ENCODE measurements at places on chromosomes 2 and 18.

DNA sequence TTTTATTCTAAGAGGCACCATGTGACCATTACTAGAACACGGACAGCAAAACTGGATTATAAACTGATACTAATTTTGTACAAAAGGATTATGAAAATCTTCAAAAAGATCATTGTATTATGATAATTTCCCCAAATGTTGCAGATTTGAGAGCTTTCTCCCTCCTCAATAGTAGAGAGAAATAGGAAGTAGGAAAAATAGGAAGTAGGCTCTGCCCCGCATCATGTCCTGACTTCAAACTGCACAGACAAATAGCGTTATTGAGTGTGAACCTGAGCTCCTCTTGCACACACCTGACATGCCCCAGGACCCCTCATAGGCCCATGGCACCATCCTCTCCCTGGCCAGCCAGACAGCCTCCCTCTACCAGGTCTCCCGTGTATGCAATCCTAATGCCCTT is 25.4 kb downstream of the CHRNA1 start:
- no peak for DNase-seq
- H3K4me1 ChIP-seq = no peaks in the 10 kb centered on the region
- no peaks in the 10 kb centered on the region for H3K36me3 ChIP-seq
- H3K4me3 ChIP-seq = no peak overlapping the region
- no peaks in the 10 kb centered on the region for H3K27me3 ChIP-seq

DNA sequence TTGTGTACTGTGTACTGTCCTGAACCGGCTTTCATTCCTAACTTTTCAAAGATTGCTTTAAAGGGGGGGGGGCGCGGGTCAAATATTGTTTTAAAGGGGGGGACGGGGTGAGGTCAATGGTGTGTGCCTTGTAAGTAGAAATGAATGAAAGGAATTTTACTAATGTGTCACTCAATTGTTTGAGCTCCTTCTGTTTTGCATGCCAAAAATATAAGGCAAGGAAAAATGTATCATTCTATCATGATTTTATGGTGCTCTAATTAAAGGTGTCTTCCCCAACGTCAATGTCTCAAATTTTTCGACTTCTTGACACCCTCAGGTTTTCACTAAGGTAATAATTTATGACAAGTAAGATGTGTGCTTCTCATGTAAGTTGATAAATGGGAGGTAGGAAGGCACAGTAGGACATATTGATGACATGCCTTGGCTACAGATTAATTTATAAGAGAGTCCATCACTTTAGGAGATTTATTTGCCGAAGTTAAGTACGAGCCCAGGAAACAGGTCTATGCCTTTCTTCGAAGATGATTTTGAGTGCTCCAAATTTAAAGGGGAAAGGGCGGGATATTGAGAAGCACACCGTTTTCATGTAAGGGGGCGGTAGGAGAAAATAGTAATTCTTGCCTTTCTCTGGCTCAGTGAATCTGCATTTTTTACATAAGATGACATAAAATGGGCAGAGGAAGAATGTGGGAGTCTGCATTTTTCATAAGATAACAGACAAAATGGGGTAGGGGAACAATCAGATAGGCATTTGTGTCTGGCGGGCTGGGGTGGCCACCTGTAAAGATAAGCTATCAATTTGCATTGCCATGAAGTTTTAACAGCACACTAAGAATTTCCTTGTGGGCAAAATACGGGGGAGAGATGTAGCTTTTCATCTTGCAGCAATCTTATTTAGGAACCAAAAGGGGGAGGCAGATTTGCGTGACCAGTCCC is 1.2 kb upstream of the TRAPPC8 start:
- no peak for DNase-seq
- H3K27ac ChIP-seq = peak overlapping the region; percentile 80
- H3K4me3 ChIP-seq = peak overlapping the region; percentile 64
- no peaks in the 10 kb centered on the region for H3K27me3 ChIP-seq
- H3K4me1 ChIP-seq = peaks cover 11% of the 10 kb centered on the region

DNA sequence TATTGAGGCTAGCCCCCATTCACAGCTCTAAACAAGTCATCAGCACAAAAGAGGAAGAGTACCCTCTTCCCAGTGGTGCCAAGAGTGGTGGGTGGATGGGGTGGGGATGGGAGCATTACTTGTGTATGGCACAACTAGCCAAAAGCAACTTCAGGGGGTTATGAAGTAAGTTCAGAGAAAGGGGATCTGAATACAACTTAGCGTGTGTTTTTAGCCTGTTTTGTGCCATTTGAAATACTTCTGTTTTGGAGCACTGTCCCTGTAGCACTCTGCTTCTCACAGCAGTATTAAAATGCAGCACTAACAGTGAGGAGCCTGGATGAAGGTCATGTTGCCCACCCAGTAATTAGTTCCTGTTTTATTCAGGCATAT is 113.5 kb downstream of the CRIM1 start:
- H3K36me3 ChIP-seq = peaks cover 25% of the 10 kb centered on the region
- no peaks in the 10 kb centered on the region for H3K27me3 ChIP-seq
- H3K4me3 ChIP-seq = no peak overlapping the region
- DNase-seq = no peak
- H3K4me1 ChIP-seq = no peaks in the 10 kb centered on the region

DNA sequence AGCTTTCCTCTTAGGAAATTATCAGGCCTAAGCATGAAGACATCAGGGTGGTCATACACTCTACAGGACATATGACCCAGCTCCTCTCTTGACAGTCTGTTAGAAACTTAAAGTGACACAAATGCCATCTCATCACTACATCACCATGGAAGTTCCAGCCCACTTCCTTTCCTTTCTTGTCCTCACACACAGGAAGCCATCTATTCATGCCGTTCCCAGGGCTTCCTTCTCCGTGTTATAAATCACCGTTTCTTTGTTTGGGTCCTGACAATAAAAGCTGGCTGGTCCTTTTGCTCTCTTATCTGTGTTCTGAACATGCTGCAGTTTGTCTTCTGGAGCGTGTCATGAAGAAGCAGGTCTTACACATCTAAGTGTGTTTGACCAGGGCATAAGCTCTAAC is 692.1 kb upstream of the CELF4 start:
- H3K36me3 ChIP-seq = no peaks in the 10 kb centered on the region
- no peaks in the 10 kb centered on the region for H3K4me1 ChIP-seq

- no peak for DNase-seq
- H3K4me3 ChIP-seq = no peak overlapping the region
- no peaks in the 10 kb centered on the region for H3K27me3 ChIP-seq
Observed at GRCh38 chr2:146130290-146130689, 1610.4 kb upstream of the ZEB2 start.

- no peak overlapping the region for H3K27ac ChIP-seq
- H3K27me3 ChIP-seq = no peaks in the 10 kb centered on the region
- H3K4me3 ChIP-seq = no peak overlapping the region
- no peak for DNase-seq
- H3K4me1 ChIP-seq = peaks cover 1% of the 10 kb centered on the region
Observed at GRCh38 chr2:223096235-223096970, 44.4 kb downstream of the KCNE4 start.

GRCh38 chr18:3789525-3789924 is 339.6 kb downstream of the TGIF1 start:
- H3K4me1 ChIP-seq = peaks cover 31% of the 10 kb centered on the region
- H3K36me3 ChIP-seq = no peaks in the 10 kb centered on the region
- no peak overlapping the region for H3K27ac ChIP-seq
- no peak overlapping the region for H3K4me3 ChIP-seq

DNA sequence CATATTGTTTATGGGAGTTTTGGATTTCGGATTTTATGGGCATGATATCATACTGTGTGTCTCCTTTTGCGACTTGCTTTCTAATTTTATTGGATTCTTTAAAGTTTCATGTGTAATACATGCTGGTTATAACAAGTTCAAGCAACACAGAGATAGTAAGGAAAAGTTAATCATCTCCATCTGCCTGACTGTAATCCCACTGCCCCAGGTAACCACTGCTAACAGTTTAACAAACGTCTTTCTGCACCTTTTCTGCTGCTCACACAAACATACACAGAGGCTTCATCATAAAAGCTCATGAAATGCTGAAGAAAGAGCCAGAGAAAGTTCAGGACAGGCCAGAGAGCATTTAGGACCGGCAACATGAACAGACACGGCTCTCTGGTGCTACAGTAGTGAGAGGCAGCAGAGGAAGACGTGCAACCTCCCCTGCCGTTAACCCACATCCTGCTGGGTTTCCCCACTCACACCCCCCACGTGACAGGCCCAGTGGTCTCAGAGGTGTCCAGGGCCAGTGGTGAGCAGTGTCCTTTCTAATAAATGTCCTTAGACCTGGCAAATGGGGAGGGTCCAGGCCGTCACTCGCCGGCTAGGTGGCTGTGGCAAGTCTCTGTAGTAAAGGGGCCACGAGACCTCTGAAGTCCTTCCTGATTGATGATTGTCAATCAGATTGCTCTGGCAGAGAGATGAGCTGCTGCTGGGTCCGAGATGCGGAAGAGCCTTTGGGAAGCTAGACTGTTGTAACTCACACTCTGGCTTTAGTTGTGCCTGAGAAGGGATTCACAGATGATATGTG is 43.0 kb upstream of the SLC1A4 start:
- no peaks in the 10 kb centered on the region for H3K36me3 ChIP-seq
- peaks cover 11% of the 10 kb centered on the region for H3K4me1 ChIP-seq
- no peak for DNase-seq
- no peak overlapping the region for H3K4me3 ChIP-seq

DNA sequence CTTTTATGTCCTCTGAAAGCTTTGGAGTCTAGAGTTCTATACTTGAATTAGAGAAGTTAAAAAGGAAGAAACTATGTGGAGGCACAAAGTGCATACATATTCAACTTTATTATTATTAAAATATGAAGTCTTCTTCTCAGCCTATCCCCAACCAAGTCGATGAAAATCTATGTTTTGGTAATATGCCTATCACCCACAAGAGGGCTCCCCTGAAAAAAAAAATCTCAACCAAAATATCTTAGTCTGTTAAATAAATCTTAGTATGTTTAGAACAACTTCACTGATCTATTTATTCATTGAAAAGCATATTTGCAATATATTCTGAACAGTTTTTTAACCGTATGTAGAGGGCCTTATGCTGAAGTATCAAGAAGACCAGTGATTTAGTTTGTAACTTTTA is 804.5 kb downstream of the TDRD15 start:
- no peak overlapping the region for H3K27ac ChIP-seq
- no peak overlapping the region for H3K4me3 ChIP-seq
- no peaks in the 10 kb centered on the region for H3K36me3 ChIP-seq
- no peaks in the 10 kb centered on the region for H3K4me1 ChIP-seq
- H3K27me3 ChIP-seq = no peaks in the 10 kb centered on the region
- no peak for DNase-seq

DNA sequence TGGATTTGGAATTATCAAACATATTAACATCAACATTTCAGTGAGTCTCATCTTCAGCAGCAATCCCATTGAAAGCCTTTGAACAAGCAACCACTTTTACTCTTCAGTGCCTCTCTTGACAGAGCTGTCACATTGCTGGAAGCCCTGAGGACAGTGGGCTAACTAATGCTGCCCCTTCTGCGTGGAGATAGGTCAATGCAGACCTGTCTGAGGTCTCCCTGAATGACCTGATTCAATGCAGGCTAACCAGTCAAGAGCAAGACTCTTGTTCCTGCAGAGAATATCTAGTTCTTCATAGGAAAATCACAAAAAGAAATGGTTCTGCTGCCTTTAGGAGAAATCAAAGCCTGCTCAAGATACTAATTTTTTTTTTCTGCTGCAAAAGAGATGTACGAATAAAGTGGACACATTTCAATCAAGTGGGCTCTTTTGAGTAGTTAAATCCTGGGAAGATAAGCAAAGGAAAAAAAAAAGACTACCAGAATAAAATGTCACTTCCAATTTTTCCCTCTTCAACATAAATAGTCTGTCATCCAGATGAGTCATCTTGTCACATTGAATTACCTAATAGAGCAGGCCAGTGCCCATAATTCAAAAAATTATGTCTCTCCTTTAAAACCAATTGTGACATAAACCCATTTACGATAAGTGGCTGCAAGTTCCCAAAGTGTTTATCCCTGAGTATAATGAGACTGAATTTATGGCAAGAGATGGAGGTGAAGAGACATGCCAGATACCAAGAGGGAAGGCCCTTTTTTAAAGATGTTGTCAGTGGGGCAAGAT is 1269.0 kb upstream of the DDX18 start:
- H3K36me3 ChIP-seq = no peaks in the 10 kb centered on the region
- H3K27me3 ChIP-seq = no peaks in the 10 kb centered on the region
- DNase-seq = no peak
- H3K4me3 ChIP-seq = no peak overlapping the region
- H3K4me1 ChIP-seq = no peaks in the 10 kb centered on the region
- no peak overlapping the region for H3K27ac ChIP-seq

GRCh38 chr2:236352761-236353593 is 88.8 kb upstream of the ASB18 start:
- no peaks in the 10 kb centered on the region for H3K36me3 ChIP-seq
- no peak overlapping the region for H3K27ac ChIP-seq
- no peak for DNase-seq
- H3K4me3 ChIP-seq = no peak overlapping the region
- H3K4me1 ChIP-seq = no peaks in the 10 kb centered on the region

DNA sequence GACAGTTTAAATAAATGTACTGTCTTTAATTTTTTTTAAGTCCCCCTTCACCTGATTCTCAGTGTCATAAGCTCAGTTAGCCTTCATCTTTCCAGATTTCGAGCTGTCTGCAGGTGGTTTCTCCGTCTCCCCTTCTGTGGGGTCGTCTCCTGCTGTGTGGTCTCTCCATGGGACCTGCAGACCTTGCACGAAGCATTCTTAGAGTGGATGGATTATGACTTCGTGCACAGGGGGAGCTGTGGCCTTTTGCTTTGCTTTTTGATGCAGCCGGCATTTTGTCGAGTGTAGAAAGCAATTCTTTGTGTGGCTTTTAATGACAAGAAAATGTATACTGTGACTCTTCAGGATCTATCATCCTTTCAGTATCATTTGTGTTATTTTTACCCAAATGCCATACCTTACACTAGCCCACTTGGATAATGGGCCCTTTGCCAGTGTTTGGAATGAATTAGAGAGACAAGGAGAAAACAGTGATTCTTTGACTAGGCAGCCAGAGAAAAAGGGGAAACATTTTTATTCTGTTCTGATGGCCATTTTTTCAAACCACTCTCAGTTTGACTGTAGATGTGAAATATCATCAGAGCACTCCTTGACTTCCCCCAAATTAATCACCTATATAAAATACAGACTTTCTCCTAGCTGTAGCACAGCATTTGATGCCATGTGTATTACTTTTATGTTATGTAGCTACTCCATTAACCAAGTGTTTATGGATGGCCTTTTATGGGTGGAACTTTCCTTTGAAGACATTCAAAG is 54.3 kb downstream of the ITGA6 start:
- H3K4me3 ChIP-seq = no peak overlapping the region
- H3K36me3 ChIP-seq = peaks cover 41% of the 10 kb centered on the region
- no peak overlapping the region for H3K27ac ChIP-seq
- H3K27me3 ChIP-seq = no peaks in the 10 kb centered on the region

- H3K4me3 ChIP-seq = no peak overlapping the region
- H3K27me3 ChIP-seq = no peaks in the 10 kb centered on the region
- H3K36me3 ChIP-seq = no peaks in the 10 kb centered on the region
- no peak overlapping the region for H3K27ac ChIP-seq
- H3K4me1 ChIP-seq = no peaks in the 10 kb centered on the region
- DNase-seq = no peak
Observed at GRCh38 chr2:105262651-105263091, 21.1 kb downstream of the GPR45 start.

Data from PC-9 (cell line).